ENCODE measurements at places on chromosomes 11 and 22.

- peak; percentile 98 for DNase-seq
- no peaks in the 10 kb centered on the region for H3K27me3 ChIP-seq
- H3K36me3 ChIP-seq: no peaks in the 10 kb centered on the region
- H3K27ac ChIP-seq: no peak overlapping the region
Observed at GRCh38 chr11:61947486-61948210, 2.5 kb upstream of the BEST1 start.

GRCh38 chr11:116901211-116901610 is 63.8 kb upstream of the APOA1 start:
- H3K4me1 ChIP-seq: peaks cover 22% of the 10 kb centered on the region
- no peak overlapping the region for H3K27ac ChIP-seq
- no peak for DNase-seq
- no peaks in the 10 kb centered on the region for H3K27me3 ChIP-seq
- no peak overlapping the region for H3K4me3 ChIP-seq

GRCh38 chr11:104060004-104060794 is 23.8 kb downstream of the DDI1 start:
- no peaks in the 10 kb centered on the region for H3K36me3 ChIP-seq
- DNase-seq: no peak
- no peaks in the 10 kb centered on the region for H3K27me3 ChIP-seq
- H3K4me3 ChIP-seq: no peak overlapping the region
- H3K27ac ChIP-seq: no peak overlapping the region

DNA sequence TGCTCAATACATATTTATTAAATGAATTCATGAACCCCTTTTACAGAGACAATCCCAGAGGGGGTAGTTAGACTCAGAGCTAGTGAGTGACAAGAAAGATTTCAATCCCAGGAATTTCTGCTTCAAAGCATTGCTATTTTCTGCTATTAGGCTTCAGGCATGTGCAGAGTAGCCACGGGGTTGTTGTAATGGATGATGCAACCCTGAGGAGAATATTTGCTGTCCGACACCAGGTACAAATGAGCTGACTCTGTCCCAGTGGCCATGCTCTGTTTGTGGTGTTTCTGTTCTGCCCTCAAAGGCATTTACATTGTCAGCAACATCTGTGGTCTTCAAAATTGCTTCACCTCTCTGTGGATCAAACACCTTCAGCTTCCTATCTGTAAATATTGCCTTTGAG is 102.6 kb downstream of the CSNK2A3 start:
- H3K27me3 ChIP-seq: no peaks in the 10 kb centered on the region
- H3K4me3 ChIP-seq: no peak overlapping the region
- H3K4me1 ChIP-seq: peaks cover 1% of the 10 kb centered on the region
- DNase-seq: no peak
- H3K36me3 ChIP-seq: no peaks in the 10 kb centered on the region

DNA sequence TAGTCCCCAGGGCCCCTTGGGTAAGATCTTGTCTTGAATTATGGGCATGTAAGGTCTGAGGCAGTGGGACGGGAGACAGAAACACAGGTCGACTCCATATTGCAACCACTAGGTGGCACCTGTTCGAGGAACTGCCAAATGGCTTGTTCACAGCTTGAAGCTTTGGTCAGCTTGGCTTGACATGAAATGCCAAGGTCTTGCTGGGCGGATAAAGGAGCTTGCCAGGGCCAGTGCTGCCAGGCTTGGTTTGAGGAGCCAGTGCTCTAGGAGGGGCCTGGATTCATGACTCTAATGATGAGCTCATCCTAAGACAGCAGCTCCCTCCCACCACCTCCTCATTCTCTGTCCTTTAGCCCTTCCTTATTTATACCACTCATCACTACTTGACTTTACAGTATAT is 11.9 kb upstream of the NRIP3 start:
- H3K36me3 ChIP-seq: no peaks in the 10 kb centered on the region
- no peak overlapping the region for H3K27ac ChIP-seq
- no peaks in the 10 kb centered on the region for H3K27me3 ChIP-seq

GRCh38 chr11:99260696-99261095 is 239.9 kb downstream of the CNTN5 start:
- H3K4me1 ChIP-seq: no peaks in the 10 kb centered on the region
- DNase-seq: no peak
- H3K4me3 ChIP-seq: no peak overlapping the region
- H3K27ac ChIP-seq: no peak overlapping the region

- H3K27me3 ChIP-seq: no peaks in the 10 kb centered on the region
- H3K4me1 ChIP-seq: peaks cover 11% of the 10 kb centered on the region
- no peak overlapping the region for H3K27ac ChIP-seq
- no peak for DNase-seq
- no peak overlapping the region for H3K4me3 ChIP-seq
- no peaks in the 10 kb centered on the region for H3K36me3 ChIP-seq
Observed at GRCh38 chr11:102283116-102283485, 34.2 kb upstream of the BIRC3 start.

DNA sequence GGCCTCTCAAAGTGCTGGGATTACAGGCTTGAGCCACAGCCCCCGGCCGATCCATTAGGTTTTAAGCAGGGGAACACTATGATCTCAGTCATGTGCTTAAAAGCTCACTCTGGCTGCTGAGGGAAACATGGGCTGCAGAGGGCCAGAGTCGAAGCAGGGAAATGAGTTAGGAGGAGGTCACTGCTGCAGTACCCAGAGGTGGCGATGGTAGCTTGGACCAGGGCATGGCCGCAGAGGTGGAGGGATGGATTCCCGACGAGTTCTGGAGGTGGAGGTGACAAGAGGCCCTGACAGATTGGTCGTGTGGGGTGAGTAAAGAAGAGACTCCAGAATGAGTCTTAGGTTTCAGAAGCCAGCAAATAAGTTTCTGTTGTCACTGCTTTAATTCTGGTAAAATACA is 54.4 kb upstream of the INCENP start:
- no peaks in the 10 kb centered on the region for H3K4me1 ChIP-seq
- no peak overlapping the region for H3K4me3 ChIP-seq
- H3K27ac ChIP-seq: no peak overlapping the region
- DNase-seq: no peak

DNA sequence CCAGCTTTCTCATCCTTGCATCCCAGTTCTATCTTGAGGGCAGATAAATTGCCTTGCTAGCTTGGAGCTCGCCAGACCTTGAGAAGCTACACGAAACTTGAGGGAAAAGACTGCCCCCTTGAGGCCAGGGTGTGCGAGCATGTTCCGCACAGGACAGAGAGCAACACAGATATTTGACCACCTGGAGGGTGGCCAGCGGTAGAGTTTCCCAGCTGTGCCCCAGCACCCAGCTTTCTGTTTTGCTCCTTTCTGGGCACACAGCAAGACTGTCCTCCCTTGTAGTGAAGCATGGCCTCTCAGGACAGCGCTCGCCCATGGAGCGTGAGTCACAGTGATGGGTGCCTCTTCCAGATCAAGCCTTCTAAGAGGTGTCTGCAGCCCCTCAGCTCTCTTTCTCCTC is 23.5 kb downstream of the SPATA19 start:
- no peaks in the 10 kb centered on the region for H3K4me1 ChIP-seq
- no peak overlapping the region for H3K4me3 ChIP-seq
- H3K27me3 ChIP-seq: no peaks in the 10 kb centered on the region
- no peak overlapping the region for H3K27ac ChIP-seq
- H3K36me3 ChIP-seq: no peaks in the 10 kb centered on the region

- H3K27me3 ChIP-seq: peaks cover 6% of the 10 kb centered on the region
- H3K36me3 ChIP-seq: no peaks in the 10 kb centered on the region
- H3K27ac ChIP-seq: peak overlapping the region; percentile 88
- H3K4me3 ChIP-seq: peak overlapping the region; percentile 66
- DNase-seq: no peak
Observed at GRCh38 chr22:49934160-49934890, 15.9 kb downstream of the CRELD2 start.

- DNase-seq: no peak
- no peaks in the 10 kb centered on the region for H3K36me3 ChIP-seq
- H3K27me3 ChIP-seq: no peaks in the 10 kb centered on the region
- H3K4me1 ChIP-seq: no peaks in the 10 kb centered on the region
Observed at GRCh38 chr11:17529844-17530185, 14.4 kb downstream of the USH1C start.

DNA sequence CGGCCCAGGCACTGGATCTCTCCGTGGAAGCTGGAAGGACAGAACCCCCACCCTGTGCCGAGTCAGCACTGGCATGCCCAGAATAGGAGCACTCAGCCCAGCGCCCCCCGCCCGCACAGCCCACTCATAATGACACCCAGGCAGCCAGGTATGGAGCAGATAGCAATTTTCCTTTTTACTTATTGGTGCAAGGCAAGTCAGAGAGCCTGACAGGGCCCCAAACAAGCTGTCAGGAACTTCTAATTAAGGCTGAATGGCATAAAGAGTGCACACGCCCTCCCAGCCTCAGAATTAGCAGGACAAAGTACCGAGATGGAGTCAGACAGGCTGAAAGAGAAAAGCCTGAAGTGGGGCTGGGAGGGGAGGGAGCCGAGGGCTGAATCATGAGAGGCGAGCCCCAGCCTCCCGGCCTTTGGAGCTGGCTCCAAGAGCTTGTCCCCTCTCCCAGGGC is 76.9 kb downstream of the DSCAML1 start:
- H3K27ac ChIP-seq: no peak overlapping the region
- no peaks in the 10 kb centered on the region for H3K27me3 ChIP-seq
- H3K4me3 ChIP-seq: no peak overlapping the region
- peaks cover 6% of the 10 kb centered on the region for H3K4me1 ChIP-seq

DNA sequence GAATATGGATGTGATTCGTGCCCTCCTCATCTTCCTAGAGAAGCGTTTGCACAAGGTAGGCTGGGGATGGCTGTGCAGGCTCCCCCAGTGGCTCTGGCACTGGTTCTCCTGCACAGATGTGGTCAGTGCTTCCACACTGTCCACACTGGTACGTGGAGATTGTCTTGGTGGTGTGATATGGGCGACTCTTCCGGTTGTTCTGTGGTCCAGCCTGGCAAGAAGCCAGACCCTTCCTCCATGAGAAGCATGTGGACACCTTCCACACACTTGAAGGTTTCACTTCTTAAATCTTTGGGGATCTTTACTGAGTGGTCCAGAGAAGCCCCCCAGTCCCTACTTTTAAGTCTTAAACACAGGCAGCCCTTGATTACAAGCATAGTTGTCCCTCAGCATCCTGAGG is 3.8 kb downstream of the RIC8A start:
- peak overlapping the region; percentile 98 for H3K27ac ChIP-seq
- H3K36me3 ChIP-seq: peaks cover 70% of the 10 kb centered on the region
- H3K27me3 ChIP-seq: no peaks in the 10 kb centered on the region
- H3K4me3 ChIP-seq: no peak overlapping the region
- H3K4me1 ChIP-seq: peaks cover 26% of the 10 kb centered on the region

- no peak for DNase-seq
- no peak overlapping the region for H3K4me3 ChIP-seq
- H3K27ac ChIP-seq: no peak overlapping the region
- no peaks in the 10 kb centered on the region for H3K27me3 ChIP-seq
- peaks cover 4% of the 10 kb centered on the region for H3K4me1 ChIP-seq
- no peaks in the 10 kb centered on the region for H3K36me3 ChIP-seq
Observed at GRCh38 chr22:49193348-49193747, 634.3 kb downstream of the BRD1 start.

DNA sequence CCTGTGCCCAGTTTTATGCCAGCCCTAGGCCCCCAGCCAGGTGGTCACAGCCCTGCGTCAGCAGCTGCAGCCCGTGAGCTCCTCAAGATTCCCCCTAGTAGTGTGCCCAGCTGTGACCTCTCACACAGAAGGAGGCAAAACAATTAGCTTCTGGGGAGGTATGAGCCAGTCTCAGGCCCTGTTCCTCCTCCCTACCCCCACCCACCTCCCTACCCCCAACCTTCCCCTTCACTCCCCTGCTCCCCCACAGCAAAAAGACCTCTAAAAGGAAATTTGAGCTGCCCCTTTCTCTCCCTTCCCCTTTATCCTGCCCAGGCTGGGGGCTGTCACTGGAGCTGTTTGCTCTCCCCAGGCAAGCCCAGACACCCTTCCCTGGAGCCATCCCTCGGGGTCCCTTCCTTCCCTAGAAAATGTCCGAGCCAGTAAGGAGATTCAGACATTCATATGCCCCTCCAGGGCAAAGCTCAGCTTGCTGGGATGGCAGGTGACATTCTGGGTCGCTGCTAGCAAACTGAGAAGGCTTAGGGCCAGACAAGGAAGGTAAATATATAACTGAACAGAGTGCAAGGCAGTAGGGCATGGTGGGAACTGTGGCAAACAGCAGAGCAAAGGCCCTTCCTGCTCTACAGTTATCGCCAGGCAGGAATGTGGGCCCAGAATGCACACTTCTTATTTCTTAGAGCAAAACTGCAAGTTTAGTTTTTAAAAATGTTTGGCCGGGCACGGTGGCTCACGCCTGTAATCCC is 300.2 kb downstream of the MN1 start:
- no peak for DNase-seq
- no peaks in the 10 kb centered on the region for H3K36me3 ChIP-seq
- H3K4me3 ChIP-seq: no peak overlapping the region
- H3K27ac ChIP-seq: no peak overlapping the region
- H3K4me1 ChIP-seq: no peaks in the 10 kb centered on the region

- no peaks in the 10 kb centered on the region for H3K36me3 ChIP-seq
- no peaks in the 10 kb centered on the region for H3K27me3 ChIP-seq
- no peak for DNase-seq
Observed at GRCh38 chr22:30371981-30372380, 15.2 kb downstream of the CCDC157 start.

GRCh38 chr11:22666688-22667439 is 453 bp downstream of the GAS2 start:
- peaks cover 43% of the 10 kb centered on the region for H3K27me3 ChIP-seq
- peak overlapping the region; percentile 48 for H3K4me3 ChIP-seq
- H3K36me3 ChIP-seq: no peaks in the 10 kb centered on the region
- no peak overlapping the region for H3K27ac ChIP-seq
- H3K4me1 ChIP-seq: no peaks in the 10 kb centered on the region

GRCh38 chr11:63997801-63998337 is 11.6 kb downstream of the OTUB1 start:
- no peak overlapping the region for H3K27ac ChIP-seq
- H3K4me3 ChIP-seq: no peak overlapping the region
- peaks cover 61% of the 10 kb centered on the region for H3K36me3 ChIP-seq

GRCh38 chr11:61414547-61414946 is 15.2 kb downstream of the CPSF7 start:
- H3K36me3 ChIP-seq: peaks cover 100% of the 10 kb centered on the region
- H3K27me3 ChIP-seq: no peaks in the 10 kb centered on the region
- no peak overlapping the region for H3K4me3 ChIP-seq
- H3K4me1 ChIP-seq: peaks cover 18% of the 10 kb centered on the region

DNA sequence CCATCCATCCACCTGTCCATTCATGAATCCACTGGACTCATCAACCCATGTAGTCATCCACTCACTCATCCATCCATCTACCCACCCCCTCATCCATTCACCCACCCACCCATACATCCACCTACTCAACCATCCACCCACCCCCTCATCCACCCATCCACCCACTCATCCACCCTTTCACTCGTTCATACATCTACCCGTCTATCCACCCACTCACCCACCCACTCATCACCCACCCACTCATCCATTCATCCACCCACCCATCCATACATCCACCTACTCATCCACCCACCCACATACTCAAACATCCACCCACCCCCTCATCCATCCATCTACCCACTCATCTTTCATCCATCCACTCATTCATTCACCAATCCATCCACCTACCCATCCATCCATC is 37.7 kb downstream of the RTL6 start:
- H3K36me3 ChIP-seq: no peaks in the 10 kb centered on the region
- H3K4me3 ChIP-seq: no peak overlapping the region
- no peaks in the 10 kb centered on the region for H3K27me3 ChIP-seq
- H3K27ac ChIP-seq: no peak overlapping the region
